ENCODE measurements at places on chromosomes 16 and 17.

GRCh38 chr17:37791447-37792399 is 46.9 kb upstream of the HNF1B start:
- peak; percentile 14 for DNase-seq

GRCh38 chr17:57465610-57466009 is 209.3 kb downstream of the MSI2 start:
- no peak for DNase-seq

DNA sequence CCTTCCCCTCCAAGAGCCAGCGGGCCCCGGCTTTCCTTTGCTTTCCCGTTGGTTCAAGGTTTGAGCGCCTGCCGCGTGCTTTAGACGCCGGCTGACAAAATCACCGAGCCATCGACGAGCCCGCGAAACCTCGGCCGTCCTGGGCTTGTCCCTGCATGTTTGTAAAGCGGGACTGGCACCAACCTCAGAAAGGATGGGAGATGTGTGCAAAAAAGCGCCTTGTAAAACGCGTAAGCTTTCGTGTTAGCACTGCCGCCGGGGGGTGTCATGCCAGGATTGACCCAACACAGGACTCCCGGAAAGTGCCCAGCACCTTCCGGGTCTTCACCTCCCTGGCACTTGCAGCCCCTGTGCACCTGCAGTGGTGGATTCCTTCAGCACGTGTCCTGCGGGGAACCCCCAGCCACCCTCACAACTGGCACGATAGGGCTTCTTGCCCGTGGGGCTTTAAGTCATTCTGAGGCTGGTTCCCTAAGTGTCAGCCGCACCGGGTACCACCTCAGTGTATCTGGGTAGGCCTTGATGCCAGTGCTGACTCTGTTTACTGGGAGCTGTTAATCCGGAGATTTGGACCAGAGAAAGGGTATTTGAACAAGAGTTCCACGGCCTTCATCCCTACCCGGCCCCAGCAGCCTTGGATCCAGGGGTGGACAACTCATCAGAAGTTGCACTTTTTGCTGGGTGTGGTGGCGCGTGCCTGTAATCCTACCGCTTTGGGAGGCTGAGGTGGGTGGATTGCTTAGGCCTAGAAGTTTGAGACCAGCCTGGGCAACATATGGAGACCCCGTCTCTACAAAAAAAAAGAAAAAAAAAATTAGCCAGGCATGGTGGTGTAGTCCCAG is 817 bp downstream of the NDUFAF8 start:
- no peak for DNase-seq

DNA sequence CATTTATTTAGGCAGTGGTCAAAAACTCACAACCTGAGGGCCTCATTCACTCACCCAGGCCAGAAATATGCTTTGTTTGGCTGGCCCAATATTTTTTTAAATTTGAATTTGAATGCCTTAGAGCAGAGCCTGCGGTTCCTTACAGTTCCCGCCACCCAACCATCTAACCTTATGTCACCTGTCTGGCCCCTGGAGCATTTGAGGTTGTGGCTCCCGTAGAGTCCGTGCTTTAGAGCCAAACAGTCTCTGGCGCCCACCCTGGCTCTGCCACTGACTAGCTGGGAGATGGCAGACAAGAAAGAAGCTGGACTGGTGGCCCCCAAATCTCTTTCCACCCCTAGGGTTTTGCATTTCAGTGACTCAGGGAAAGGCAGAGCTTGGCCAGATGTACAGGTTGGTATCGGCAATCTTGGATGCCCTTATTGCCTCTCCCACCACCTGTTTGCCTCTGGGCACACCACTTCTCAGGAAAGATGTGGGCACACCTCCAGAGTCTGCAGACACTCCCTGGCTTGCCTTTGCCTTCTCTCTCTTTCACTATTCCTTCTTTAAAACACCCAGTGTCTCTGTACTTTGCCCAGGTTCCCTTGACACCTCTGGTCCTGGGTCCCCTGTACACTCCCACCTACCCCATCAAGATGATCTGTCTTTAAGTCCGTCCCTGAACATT is 1.9 kb upstream of the MAP3K14 start:
- no peak for DNase-seq

GRCh38 chr16:77782694-77783093 is 5.7 kb upstream of the VAT1L start:
- DNase-seq, result no peak

GRCh38 chr17:66950325-66950724 is 14.2 kb upstream of the CACNG4 start:
- no peak for DNase-seq

DNA sequence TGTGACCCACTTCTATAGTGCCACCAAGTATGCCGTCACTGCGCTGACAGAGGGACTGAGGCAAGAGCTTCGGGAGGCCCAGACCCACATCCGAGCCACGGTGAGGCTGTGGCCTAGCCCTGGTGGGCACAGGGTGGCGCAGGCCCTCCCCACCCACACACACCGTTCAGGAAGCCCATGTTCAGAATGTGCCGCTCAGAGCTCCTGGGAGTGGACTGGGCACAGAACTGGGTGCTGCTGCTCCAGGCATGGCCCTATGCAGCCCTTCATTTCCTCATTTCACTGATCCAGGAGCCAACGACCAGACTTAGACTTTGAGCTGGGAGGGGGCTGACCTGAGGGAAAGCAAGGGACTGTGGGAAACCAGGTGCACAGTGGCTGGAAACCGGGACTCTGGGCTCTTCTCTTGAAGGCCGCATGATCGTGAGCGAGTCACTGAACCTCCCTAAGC is 2.4 kb upstream of the MRM1 start:
- no peak for DNase-seq

DNA sequence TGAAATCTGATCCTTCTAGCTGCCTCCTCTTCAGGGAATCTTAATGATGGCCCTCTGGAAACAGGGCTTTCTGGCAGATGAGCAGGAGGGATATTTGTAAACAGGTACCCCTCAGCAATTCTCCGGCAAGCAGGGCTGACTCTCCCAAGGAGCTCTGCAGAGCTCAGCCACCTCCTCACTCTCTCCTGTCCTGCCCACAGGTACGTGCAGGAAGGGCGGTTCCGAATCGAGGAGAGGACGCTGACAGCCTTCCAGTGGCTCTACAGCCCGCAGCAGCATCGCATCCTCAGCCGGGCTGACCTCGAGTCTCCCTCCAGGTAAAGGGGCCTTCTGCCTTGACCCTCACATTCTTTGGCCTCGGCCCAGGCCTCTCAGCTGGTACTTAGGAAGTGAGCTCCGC is 20.7 kb upstream of the CCDC92B start:
- DNase-seq, result no peak

- no peak for DNase-seq
Measured at GRCh38 chr16:57106767-57107166, 14.4 kb downstream of the CPNE2 start.

- no peak for DNase-seq
Measured at GRCh38 chr16:55294931-55295342, 29.1 kb upstream of the IRX6 start.

GRCh38 chr16:23578101-23578830 is 17.9 kb downstream of the NDUFAB1 start:
- no peak for DNase-seq

DNA sequence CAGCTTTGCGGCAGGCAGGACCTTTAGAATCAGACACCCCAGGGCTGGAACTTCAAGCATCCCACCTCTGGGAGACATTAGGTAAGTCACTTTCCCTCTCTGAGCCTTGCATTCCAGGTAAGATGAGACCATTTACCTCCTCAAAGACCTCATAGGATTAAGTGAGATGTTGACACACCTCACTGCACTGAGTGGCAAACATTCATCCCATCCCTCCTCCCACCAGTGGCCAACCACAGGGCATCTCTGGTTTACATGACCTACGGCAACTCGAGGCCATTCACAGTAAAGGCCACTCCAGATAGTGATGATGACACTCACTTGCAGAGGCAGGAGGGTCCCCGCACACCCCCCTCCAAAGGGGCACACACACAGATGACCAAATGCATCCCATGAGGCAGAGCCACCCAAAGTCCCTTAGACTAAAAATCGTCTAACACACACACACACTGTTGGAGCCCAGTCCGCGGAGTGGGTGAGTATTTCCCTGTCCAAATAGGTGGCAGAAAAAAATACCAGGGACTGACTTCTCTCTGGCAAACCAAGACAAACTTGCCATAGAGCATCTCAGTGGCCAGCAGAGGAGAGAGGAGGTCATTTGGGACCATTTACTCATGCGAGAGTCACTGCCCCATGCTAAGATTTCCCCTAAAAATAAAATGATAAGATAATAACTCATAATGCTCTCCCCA is 454.9 kb downstream of the SOX9 start:
- DNase-seq, result no peak

- DNase-seq, result no peak
Measured at GRCh38 chr16:11356573-11357331, 11.5 kb downstream of the RMI2 start.

- DNase-seq, result peak; percentile 66
Measured at GRCh38 chr17:47981462-47981861, 10.5 kb downstream of the CDK5RAP3 start.

DNA sequence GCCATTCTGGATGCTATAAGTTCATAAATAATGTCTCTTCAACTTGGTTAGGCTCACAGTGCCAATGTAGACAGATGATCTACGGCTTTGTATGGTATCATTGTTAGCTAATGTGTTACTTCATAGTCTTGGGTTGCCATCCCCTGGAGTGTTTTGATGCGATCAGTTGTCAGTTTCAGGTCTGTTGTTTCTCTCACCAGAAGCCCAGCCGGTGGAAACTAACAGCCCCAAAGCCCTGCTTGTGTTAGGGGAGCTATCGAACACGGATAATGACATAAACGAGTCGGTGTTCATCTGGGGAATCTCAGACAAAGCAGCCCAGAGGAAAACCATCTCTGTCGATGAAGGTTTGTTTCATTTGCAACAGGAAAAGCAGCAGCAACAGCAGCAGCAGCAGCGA is 107.4 kb upstream of the ANKFN1 start:
- DNase-seq, result no peak

GRCh38 chr16:67922221-67922620 is 9.4 kb downstream of the CTRL start:
- no peak for DNase-seq

GRCh38 chr16:72848759-72849664 is 198.9 kb downstream of the ZFHX3 start:
- no peak for DNase-seq

- no peak for DNase-seq
Measured at GRCh38 chr17:15414532-15415306, 52.7 kb downstream of the CDRT4 start.

DNA sequence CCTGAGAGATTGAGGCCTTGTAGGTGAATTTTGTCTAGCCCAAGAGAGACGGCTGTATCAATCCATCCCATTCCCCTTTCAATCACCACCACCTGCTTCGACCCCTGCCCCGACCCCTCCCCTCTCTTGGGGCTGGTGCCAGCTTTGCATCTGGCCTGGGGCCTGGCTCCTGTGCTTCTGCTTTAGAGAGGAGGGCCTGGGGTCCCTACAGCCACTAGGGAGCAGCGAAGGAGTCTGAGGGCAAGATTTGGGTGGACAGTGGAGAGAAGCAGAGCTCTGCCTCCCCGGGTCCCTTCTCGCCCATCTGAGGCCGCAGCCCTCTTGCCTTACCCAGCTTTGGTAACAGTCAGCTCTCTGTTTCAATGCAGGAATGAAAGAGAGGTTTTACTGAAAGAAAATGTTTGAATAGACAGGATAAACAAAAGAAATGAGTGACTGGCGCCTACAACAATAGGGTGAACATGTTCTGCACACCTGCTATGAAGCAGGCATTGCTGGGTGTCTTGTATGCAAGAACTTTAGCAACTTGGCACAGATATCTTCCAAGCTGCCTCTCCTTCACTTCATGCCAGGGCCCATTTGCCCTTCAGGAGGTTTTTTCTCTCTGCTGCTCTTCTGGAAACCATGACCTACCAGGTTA is 57.4 kb downstream of the SLC47A1 start:
- no peak for DNase-seq

DNA sequence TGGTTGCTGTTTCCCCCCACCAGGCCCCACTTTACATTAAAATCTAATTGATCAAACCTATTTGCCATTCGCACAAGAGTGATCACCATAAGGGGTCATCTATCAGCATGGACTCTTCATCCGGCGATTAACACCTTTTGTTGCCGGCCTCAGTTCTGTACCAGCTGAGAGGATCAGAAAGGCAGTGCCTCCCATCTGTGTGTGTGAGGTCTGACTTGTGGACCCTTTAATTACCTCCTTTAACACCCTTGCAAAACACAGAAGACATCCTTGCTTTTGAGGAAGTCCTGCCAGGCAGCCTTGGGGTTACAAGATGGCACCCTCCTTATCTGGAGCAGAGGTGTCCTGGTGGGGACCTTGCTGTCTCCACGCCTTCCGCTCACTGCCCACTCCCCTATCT is 77.2 kb upstream of the IRX3 start:
- DNase-seq, result no peak

DNA sequence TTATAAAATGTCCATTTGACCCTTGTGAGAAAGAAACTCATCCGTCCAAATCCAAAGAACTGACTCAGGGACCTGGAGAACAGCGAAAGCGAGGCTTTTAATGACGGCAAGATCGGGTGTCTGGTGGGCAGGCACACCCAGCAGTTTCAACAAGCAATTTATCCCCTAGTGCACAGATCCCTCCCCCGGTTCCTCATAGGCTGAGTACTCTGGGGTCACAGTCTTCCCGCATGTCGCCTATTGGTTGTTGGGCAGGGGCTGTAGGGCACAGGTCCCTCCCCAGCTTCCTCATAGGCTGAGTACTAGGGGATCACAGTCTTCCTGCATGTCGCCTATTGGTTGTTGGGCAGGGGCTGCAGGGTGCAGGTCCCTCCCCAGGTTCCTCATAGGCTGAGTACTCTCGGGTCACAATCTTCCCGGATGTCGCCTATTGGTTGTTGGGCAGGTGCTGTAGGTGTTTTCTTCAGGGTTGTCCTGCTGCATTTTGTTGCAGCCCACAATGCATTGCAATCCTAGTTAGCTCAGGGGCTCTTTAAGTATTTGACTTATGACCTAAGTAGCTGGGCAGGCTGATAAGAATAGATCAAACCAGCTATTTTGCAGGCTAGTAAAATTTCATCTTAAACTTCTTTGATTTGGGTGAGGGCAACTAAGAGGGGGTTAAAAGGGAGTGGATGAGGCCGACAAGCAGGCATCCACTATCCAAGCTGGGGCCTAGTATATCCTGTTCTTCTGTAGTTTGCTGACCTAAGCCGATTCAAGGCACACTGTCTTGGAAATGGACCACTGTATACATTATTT is 3.6 kb upstream of the UTS2R start:
- DNase-seq, result no peak

GRCh38 chr16:89697616-89698331 is 3.7 kb downstream of the SPATA2L start:
- DNase-seq, result no peak

- DNase-seq, result no peak
Measured at GRCh38 chr17:61614219-61614618, 23.2 kb upstream of the NACA2 start.

DNA sequence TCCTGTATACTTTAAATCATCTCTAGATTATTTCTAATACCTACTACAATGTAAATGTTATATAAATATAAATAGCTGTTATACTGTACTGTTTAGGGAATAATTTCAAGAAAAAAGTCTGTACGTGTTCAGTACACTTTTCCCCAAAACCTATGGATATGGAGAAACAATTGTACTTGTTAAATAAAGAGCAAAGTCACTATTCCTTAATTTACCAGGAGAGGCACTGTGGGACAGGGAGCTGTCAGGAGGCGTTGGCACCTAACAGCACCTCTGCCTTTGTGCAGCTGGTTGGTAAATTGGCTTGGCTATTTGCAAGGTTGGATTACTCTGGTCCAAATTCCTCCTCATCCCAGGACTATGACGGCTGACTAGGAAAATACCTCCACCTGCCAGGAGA is 28.0 kb downstream of the CRHR1 start:
- DNase-seq, result no peak

Data from KG1 (cell line).